ENCODE measurements at places on chromosomes 6 and 20.
A peak's percentile ranks its signal among the peaks of the same experiment; 100 is the strongest.

GRCh38 chr6:33583591-33584155 lies 3.6 kb upstream of the BAK1 start:
- DNase-seq = peak; percentile 15

DNA sequence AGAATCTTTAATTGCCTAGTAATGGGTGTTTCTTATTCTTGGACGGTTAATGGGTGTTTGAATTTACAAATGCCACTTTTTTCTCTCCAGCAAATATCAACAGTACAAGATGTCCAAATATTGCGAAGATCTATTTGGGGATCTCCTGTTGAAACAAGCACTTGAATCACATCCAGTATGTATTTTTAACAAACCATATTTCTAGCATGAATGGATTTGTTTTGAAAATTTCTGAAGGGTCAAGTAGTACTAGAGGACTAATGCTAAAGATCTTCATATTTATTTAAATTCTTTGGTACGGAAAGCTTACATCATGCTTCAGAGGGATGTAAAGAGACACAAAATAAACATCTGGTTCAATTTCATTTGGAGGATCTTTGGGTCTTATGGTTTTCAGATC lies 123.9 kb upstream of the LAMP5 start:
- DNase-seq = no peak

DNA sequence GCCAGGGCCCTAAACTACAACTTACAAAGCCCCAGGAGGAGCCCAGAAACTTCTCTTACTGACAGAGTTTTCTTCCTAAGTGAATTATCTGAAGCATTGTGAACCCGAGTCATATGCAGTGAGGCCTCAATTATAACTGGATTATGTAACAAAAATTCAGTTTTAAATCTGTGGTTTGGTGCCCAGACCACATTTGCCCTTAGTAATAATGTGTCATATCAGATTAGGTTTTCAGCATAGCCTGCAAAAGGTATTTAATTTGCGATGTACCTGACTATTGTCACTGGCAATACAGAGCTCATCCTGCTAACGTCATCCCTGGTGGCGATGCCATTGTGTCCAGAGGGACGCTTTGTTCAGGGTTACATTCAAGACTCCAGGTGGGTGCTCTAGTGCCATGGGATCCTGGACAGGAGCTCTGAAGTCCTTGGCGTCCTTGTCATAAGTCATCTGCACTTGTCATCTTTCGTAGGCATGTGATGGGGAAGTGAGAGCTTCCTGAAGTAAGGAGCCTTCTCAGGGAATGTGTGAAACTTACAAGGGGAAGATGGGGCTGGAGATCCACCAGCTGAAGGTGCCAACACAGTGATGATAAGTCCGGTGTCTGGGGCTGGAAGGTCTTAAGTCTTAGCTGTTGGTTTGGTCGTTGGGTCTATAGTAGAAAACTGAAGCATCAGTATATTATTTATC lies 65.1 kb downstream of the HIVEP1 start:
- no peak for DNase-seq

DNA sequence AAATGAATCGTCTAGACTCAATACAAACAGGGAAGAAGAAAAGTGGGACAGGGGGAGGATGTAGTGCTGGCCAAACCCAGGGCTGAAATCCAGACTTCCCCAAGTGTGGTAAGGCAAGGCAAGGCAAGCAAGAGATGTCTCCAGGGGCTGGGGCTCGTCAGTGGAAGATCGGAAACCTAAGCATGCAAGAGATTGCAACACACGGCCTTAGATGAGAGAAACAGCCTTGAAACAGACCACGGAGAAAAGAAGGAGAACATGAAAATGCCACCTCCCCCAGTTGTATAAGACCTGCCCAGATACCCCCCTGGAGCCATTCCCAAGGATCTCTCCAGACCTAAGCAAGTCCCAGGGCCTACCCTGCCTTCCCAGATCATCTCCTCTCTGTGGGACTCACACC lies 20.0 kb downstream of the VEGFA start:
- peak; percentile 42 for DNase-seq

DNA sequence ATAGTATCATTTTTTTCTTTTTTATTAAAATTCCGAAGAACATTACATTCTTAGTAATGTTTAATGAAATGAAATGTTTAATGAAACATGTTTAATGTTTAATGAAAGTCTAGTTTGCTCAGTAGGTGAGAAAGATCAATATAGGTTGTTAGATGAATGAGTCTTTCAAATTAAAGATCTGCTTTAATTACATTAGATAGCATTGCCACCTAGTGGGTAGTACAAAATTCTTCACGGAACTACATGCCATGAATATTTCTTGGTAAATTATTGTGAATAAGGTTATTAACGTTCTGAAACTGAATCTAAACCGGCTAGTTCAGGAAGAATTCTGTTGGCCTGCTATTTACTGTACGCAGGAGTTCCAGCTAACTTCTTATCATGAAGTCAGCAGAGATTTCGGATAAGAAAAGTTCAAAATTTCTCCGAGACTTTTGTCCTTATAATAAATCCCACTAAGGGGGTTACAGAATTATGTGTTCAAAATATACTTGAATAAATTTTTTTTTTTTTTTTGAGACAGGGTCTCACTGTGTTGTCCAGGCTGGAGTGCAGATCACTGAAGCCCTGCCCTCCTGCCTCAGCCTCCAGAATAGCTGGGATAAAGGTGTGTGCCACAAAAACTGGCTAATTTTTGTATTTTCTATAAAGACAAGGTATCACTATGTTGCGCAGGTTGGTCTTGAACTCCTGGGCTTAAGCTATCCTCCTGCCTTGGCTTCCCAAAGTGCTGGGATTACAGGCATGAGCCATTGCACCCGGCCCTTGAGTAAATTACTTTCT lies 7.9 kb upstream of the GMNN start:
- peak; percentile 75 for DNase-seq

- no peak for DNase-seq
Measured at GRCh38 chr6:108995296-108995695, 99.3 kb downstream of the SESN1 start.

DNA sequence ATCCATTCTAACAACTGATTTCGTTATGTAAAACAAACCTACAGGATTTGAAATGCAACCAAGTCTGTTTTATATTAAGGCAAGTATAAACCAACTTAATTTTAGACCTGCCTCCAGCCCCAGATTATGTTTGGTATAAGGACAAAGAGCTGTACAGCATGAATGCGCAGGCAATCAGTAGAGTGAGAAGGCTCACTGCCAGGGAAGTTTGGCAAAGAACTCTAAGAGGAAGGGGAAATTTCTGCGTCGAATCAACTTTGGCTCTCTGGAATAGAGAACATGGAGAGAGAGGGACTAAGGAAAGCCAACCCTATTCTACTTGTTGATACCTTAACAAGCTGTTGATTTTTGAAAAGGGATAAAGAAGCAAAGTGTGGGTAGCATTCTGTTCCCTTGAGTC lies 96.9 kb upstream of the FOXO3 start:
- no peak for DNase-seq

GRCh38 chr6:33627876-33628275 lies 6.8 kb downstream of the ITPR3 start:
- DNase-seq = no peak

- no peak for DNase-seq
Measured at GRCh38 chr6:155303361-155303870, 10.9 kb downstream of the TFB1M start.

GRCh38 chr6:168206186-168206585 lies 113.4 kb downstream of the DACT2 start:
- DNase-seq = no peak

- DNase-seq = no peak
Measured at GRCh38 chr6:141105481-141105880, 1027.2 kb upstream of the GJE1 start.

GRCh38 chr20:1631309-1632151 lies 11.7 kb upstream of the SIRPB1 start:
- peak; percentile 88 for DNase-seq

DNA sequence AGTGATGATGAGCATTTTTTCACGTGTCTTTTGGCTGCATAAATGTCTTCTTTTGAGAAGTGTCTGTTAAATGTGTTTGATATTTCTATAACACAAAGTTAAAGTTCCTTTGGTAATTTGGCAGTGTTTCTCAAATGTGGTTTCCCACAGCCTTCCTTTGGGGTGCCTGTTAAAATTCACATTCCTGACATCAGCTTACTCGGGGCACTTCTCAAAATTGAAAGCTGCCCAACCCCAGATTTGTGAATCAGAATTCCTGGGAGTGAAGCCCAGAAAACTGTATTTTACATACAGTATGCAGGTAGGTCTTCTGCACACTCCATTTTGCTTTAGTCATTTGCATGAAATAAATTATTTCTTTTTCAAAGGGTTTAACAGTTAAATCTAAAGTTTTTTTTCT lies 207.9 kb downstream of the GMPR start:
- DNase-seq = no peak

GRCh38 chr20:13515796-13516558 lies 122.8 kb downstream of the TASP1 start:
- no peak for DNase-seq

Data from OCI-M1 (cell line).